ENCODE measurements at places on chromosomes 11 and 22.
A peak's percentile ranks its signal among the peaks of the same experiment; 100 is the strongest.

DNA sequence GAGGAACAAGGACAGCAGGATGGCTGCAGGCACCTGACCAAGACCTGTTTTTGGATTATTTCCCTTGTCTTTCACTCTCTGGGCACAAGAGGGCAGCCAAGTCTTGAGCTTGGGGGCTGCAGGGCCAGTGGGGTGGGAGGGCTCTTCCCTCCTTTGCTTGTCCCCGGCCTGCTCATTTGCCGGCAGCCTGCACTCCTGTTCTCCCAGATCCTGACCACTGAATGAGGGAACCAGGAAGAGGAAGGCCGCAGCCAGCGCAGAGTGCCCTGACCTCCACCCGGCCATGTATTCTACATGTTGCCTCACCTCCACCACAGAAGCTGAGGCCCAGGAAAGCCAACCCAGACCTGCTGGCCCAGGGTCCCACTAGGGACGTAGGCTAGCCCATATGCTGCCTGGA lies 15.5 kb upstream of the NNMT start:
- DNase-seq: no peak

GRCh38 chr11:12099132-12099873 lies 11.1 kb upstream of the MICAL2 start:
- no peak for DNase-seq

GRCh38 chr22:24333301-24333700 lies 62.7 kb downstream of the SPECC1L start:
- peak; percentile 57 for DNase-seq

- DNase-seq: no peak
Measured at GRCh38 chr22:27614006-27614649, 187.4 kb downstream of the MN1 start.

- DNase-seq: no peak
Measured at GRCh38 chr11:10225553-10225952, 68.5 kb downstream of the SBF2 start.

DNA sequence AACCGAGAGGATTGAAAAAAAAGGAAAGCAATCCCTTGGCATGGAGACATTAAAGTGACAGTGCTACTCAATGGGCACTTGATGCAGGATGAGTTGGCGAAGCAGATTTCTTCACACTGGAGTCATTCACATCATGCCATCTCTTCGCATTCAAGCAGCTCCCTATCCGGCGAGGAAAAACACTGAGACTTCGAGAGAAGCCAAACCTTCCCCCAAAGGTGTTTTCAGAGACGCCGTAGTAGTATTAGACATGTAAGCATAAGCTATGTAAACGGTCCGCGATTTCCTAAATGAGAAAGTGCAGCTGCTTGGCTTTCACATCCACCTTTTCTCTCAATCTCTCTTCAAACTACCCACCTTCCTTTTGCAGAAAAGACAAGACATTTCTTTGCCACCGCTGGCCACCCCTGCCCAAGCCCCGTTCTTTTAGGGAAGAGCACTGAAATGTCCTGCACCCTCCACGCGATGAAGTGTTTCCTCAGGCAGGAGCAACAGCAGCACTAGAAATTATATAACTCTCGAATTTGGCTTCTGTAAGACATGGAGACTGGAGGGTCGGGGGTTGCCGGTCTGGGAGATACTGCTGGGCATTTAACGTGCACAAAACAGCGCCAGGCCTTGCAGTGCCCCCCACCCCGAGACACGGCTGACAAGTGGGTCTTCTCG lies at the start of gene DLG2:
DLG2 (minus strand) TSS at position 13 of the 666 bp plus-strand sequence.
- no peak for DNase-seq

- DNase-seq: no peak
Measured at GRCh38 chr22:26887916-26888315, 230.5 kb downstream of the MIAT start.

DNA sequence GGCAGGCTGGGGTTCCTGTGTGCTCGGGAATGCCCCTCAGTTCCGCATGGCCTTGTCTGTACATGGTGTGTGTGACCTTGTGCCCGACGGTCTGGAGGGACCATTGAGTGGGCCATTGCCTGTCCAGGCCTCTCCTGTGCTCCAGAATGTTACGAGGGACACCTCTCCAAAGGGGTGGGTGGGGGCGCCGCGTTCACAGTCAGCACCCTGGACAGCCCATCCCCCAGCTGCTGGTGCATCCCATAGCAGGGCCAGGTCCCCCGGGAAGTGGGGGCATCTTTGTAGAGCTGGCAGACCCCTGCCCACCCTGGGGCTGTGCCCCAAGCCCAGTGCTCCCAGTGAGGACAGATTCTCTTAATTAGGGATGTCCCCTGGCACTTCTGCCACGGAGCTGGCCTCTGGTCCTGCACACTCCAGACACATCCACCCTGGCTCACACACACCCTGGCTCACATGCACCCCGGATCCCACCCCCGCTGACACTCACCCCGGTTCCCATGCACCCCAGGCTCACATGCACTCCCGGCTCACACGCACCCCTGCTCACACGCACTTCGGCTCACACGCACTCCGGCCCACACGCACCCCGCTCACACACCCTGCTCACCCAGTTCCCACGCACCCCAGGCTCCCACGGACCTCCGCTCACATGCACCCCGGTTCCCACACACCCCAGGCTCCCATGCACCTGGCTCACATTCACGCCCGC lies 15.6 kb downstream of the TSPAN4 start:
- no peak for DNase-seq

DNA sequence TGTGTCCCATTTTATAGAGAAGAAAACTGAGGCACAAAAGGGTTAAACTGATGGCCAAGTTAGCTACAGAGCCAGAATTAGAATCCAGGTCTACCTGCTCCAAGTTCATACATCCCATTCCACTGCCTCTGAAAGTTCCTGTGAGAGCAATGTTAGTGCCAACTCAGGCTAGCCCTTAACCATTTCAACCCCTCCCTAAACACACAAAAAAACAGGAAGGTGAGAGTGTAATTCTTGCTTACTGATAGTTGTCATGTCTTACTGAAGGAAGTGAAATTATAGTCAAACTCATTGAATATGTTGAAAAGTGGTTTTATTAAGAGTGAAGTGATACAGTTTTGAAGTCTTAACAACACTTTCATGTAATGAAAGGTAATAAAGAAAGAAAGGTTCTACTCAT lies 2.9 kb upstream of the E2F8 start:
- no peak for DNase-seq

- DNase-seq: no peak
Measured at GRCh38 chr22:45336971-45337431, 27.3 kb downstream of the FAM118A start.

DNA sequence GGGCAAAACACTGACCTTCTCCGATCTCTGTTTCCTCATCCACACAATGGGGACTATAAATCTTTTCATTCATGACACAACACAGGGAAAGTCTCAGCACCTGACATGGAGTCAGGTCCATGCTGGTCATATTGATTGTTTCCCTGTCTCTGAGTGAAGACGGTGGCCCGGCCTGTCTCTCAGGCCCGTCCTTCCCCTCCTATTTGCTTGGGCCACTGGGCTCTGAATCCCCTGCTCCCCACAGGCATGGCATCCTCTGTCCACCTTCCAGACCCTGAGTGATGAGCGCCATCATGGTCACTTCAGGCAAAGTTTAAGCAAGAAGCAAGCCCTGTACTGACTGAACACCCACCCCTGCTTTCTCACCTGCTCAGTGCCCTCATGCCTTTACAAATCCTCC lies 113.3 kb upstream of the ALX4 start:
- DNase-seq: no peak

DNA sequence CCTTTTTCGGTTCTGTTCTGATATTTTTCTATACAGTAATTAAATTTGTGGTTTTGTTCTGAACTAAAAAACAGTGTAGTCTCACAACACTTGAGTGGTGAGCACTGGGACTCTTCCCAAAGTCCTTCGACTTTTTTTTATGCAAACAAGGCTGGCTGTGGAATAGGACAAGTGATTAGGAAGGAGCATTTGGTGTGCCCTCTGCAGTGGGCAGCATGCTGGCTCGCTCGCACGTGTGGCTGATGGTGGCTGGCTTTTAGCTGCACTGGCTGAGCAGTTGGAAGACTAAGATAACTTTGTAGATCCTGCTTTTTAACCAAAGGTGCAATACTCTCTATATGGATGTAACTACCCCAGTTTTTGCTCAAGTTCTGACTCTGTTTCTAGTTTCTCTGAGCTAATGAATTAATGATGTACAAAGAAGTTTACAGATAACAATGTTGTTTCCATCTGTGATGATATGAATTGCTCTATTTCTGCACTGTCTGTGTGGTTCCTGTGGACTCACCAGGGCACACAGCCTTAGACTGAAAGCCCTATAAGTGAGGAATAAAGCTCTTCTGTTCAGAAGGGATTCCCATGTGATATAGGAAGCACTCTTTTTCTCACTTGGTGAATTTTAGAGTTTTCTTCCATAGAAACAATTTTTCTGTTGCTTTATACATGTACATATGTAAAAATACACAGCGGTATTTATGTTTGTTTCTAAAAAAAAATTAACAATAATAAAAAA lies 143.1 kb upstream of the RASSF10 start:
- DNase-seq: no peak

- DNase-seq: no peak
Measured at GRCh38 chr11:102883141-102883540, 8.4 kb upstream of the MMP12 start.

DNA sequence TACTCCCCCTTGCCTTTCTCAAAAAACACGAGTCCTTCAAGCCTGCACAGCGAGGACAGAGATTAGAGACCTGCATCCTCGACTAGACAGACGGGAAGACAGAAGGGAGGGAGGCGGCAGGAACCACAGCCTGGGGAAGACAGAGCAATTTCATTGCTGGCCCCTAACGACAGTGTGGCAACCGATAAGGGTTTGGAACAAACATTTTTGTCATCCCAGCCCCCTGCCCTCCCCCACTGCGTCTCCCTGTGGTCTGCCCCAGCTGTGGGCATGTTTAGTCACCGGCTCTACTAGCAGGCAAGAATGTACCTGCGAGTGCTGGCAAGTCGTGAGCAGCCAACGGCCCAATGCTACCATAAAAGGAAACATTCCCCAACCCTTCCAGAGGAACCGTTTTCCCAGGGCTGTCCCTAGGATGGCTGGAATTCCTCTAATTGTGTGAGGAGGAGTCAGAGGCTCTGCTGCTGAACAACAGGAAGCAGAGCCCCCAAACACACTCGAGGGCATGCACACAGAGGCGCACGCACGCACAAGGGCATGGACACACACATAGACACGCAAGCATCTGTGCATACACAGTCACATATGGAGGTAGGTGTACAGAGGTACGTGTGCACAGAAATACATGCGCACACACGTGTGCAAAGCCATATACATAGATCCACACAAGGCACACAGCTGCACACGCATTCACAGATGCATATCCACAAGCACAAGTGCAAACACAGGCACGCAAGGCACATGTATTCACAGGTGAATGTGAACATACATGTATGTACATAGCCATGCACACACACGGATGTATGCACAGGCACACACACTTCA lies 58.3 kb downstream of the MYH9 start:
- DNase-seq: peak; percentile 92

DNA sequence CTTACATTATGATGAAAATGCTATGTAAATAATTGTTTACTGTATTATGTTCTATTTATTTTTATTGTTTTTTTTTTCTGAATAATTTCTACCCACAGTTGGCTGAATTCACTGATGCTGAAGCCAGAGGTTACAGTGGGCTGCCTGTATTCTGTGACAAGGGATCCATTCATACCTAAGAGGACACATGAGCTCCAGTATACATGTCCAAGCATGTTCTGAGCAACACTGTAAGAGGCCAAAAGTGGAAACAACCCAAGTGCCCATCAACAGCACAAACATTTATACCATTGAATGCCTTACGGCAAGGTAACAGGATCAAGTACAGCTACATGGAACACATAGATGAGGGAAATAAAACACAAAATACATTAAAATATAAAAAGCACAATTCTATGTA lies 1.4 kb upstream of the SRSF8 start:
- no peak for DNase-seq

DNA sequence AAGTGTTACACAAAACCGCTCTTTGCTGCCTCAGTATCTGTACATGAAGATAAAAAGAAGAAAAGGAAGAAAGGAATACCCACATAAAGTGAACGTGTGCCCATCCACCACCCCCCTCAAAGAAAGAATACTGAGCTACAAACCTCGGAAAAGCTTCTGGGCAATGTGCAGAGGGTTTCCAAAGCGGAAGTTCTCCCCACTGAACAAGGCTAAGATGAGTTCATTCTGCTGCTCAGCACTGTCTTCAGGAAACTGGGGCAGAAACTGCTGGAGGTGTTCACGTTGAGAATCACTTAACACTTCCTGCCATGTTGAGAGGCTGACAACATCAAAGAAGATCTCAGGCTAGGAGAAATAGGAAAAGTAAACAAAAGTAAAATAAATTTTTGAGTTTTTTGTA lies 6.9 kb downstream of the NFRKB start:
- no peak for DNase-seq

DNA sequence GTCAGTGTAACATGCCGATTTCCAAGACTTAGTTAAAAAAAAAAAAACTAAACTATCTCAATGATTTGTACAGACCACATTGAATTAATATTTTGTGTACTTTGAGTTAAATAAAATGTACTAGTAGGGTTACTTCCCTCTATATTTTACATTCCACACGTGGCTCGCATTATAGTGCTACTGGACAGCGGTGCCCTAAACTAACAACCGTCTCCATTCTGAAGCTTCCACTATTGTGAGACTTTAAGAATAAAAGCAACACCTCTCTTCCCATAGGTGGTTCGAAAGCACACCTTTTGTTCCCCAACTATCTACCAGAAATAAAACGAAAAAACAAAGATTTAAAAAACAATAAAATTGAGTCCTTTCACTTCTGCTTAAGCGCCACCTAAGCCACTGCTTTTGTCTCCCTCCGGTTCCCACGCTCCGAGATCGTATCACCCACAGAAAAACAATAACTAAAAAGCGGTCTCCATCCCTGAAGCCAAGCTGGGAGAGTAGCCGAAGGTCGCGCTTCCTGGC lies 380 bp upstream of the TTC17 start:
- DNase-seq: no peak

- no peak for DNase-seq
Measured at GRCh38 chr11:73453562-73453961, 77.4 kb downstream of the RELT start.

GRCh38 chr11:116356451-116356850 lies 416.3 kb downstream of the BUD13 start:
- no peak for DNase-seq

DNA sequence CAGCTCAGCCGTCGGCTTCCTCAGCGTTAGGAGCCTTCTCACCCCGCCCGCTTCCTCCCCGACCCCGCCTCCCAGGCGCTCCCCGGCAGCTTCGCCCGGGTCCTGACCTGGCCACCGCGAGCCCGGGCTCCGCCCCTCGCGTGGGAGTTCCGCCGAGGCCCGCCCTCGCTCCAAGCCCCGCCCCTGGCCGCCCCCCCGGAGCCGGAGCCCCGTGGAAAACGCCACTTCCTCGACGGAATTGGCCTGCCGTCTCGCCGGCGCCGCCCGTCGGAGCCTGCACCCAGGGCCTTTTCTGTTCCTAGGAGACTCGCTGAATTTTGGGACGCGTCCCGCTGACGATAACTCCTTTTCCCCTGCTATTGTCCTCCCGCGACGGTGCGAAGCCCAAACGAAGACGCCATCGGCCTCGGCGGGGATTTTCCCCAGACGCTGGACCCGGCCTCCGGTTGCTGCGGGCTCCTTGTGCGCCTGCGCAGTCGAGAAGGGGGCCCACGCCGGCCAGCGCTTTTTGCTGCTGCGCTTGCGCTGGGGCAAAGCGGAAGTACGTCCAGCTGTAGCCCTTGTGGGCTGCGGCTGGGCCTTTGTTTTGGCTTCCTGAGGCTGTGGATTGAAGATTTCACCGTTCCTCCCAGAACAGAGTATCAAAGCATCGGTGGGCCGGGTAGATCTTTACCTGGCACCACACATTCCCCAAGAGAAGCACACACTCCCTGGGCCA lies 10.0 kb downstream of the RELA start:
- peak; percentile 61 for DNase-seq

GRCh38 chr11:115741376-115742107 lies 237.3 kb upstream of the CADM1 start:
- DNase-seq: no peak

- DNase-seq: no peak
Measured at GRCh38 chr22:19779685-19780268, 19.2 kb downstream of the TBX1 start.
